ENCODE measurements at places on chromosomes 6 and 20. TPM values are rescaled to one million over a fixed set of nuclear protein-coding genes. Genes with fewer than 3 reads are reported as not detected.

IL20RA gene
- 2.1 TPM for polyA plus RNA-seq

ASIP gene
- 0.70 TPM for polyA plus RNA-seq

ZFP57 gene
- polyA plus RNA-seq: 0.33 TPM

SGK1 gene
- polyA plus RNA-seq: 88.6 TPM

RGL2 gene
- polyA plus RNA-seq: 119 TPM

RXRB gene
- polyA plus RNA-seq: 65.6 TPM

PI16 gene
- 0.95 TPM for polyA plus RNA-seq

CCM2L gene
- 5.2 TPM for polyA plus RNA-seq

CST4 gene
- not detected for polyA plus RNA-seq

CLPSL2 gene
- not detected for polyA plus RNA-seq

FHL5 gene
- polyA plus RNA-seq: 0.27 TPM

HLA-DRB5 gene
- polyA plus RNA-seq: 6.3 TPM

OXT gene
- 0.60 TPM for polyA plus RNA-seq
